ENCODE measurements at places on chromosomes 12 and 14. TPM values are rescaled to one million over a fixed set of nuclear protein-coding genes. Genes with fewer than 3 reads are reported as not detected.

KRT78 gene
- total RNA-seq: not detected

- no peak for DNase-seq
These were observed 3.5 kb upstream of the EIF5 start for GRCh38 chr14:103330536-103330935.

GRCh38 chr12:53298164-53298563 is 1.3 kb upstream of the MYG1 start:
- no peak for DNase-seq

DNA sequence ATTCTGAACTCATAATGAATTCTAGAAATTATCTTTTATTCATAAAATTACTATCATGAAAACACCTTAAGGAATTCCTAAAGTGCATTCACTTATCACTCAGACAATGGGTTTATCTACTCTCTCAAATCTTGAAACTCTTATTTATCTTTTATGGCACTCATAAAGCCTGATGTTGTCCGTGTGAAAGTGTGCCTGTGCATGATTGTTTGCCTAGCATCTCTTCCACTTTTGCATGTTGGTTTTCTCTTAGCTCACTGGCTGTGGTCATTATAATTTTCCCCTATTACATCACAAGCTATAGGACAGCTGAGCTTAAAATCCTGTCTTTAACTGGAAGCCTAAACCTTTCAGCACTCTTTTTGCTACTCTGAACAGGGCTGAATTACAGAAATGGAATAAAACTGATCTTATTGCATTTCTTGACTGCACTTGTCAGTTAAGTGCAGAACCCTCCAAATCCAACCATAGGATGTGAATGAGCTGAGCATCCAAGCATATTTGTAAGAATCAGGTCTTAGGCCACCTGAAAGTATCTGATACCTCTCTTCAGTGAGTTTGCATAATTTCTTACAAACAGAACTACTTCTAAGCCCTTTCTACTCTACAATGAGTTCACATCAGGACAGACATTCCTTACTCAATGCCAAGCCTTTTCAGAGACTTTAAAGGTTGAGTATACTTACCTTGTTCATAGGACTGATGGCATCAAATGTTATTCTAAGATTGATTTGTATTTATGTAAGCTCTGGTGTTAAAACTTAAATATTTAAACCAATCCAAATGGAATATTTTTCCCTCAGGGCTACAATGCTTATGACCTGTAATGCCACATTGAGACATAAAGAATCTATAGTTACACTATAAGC is 221.2 kb upstream of the KITLG start:
- no peak for DNase-seq

DNA sequence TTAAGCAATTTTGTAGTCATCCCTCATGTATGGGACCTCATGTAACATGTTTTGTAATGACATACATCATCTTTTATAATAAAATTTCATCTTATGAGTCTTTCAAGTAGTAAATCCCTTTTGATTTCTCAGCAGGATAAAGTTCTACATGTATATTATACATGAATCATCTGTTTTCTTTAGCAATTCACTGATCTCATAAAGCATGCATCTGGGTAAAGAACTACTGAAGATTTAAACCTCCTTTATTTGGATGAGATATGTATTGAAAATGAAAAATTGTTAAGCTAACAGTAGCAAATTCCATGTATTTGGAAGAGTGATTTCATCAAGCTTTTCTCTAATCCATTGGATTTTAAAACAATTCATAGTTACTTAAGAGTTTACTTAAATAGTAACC is 126.9 kb downstream of the KITLG start:
- DNase-seq: no peak

DNA sequence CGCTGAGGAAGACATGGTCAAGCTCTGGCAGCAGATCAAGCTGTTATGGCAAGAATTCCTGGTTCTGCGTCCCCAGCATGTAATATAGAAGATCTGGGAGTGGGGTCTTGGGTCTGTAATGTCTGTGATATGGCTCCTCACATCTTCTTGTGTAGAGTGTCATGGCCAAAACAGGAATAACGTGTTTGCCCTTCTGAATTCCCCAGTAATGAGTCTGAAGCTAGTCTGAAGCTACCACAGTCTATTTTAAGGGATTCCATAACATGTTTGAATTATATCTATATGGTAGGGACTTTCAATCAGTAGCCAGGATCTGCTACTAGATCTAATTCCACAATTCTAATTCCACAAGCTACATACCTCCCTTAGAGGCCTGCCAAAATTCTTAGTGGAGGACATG is 31.4 kb upstream of the SOX5 start:
- no peak for DNase-seq

DNA sequence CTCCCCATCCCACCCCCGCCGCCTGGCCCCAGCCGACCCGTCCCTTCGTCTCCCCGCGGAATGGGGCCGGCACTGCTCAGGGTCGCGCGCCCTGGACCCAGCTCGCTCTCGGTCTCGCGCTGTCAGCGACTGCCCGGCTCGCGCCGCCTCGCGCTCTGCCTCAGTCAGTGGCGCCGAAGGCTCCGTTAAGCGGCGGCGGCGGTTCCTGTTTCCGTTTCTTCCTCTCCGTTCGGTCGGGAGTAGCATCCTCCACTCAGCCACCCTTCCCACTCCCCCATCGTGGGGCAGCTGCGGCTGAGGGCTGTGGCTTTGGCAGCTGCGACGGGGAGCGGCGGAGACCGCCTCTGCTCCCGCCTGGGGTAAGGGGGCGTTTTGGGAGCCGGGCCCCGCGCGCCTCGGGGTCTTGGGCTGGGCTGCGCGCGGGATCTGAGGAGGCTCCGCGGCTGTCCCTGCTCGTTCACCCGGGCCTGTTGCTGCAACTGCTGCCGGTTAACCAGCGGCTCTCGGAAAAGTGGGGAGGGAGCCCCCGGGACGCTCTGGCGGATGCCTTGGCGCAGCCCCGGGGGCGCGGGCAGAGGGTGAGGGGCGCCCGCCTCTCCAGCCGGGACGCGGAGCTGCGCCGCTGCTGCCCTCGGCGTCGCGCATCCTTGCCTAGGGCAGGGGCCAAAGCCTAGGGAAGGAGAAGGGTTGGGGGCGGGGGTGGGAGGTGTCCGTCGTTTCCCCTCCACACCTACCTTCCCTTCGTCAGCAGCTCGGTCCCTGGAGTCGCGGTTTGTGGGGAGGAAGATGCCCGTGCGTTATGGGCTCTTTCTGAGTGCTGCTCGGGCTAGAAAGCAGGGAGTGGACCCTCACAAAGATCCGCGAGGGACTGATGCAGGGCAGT is 567 bp downstream of the FUT8 start:
- no peak for DNase-seq

DNA sequence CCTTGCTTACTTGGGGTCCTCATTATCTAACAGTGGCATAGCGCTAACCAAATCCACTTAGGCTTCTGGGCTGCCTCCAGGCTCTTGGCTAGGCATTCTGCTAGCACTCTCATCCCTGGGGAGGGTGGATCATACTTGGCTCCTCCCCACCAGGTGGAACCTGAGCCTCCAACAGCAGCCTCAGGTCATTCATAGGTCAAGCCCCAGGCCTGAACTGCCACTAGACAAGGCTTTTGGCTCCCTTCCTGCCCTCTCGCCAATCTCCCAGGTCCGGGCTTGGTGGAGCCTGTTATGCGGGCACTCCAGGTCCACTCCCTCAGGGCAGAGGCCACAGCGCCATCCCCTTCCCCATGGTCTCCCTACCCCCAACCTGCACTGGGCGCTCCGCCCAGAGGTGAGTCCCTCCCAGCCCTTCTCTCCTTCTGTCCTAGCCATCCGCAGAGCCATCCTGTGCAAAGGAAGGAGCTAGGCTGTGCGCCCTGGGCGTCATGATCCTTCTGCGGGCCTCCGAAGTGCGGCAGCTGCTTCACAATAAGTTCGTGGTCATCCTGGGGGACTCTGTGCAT is 154.9 kb upstream of the AMIGO2 start:
- no peak for DNase-seq

MGP gene
- 3.7 TPM for total RNA-seq

DNA sequence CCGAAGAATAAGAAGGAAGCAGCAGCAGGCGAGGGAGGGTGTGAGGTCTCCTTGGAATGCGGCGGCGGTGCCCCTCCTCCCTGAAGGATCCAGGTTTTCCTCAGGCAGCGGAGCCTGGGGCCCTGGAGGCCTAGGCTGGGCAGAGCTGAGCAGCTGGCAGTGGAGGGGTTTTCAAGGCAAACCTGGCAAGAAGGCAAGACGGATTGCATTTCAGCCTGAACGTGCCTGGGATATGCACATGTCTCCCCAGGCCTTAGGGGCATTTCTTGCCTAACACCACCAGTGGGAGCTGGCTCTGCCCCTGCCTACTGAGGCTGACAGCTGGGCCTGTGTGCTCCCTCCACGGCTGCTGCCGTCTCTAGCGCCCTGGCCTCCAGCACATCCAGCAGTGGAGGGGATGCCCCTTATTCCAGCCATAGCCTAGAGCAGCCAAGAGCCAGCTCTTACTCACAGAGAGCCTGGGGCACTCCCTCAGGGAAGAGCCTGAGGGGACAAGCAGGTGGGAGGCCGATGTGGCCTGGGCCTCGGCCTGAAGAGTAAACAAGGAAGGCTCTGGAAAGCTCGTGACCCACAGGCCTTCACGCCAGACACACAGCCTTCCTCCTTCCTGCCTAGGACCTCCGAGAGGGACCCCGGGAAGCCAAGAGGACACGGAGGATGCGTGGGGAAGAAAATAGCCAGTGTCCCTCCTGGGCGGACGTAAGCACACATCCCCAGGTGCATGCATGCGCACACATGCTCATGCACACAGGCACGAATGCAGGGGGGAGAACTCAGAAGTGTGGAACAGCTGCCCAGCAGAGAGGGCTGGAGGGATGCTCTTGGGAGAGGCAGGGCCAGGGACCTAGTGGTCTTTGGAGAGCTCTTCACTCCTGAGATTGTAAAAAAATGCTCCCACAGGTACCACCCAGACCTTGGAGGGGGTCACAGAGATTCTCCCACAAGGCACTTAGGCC is 23.0 kb upstream of the EIF2B2 start:
- no peak for DNase-seq

All from naive thymus-derived CD8-positive, alpha-beta T cell (primary cell).